Peyer's patch (tissue), 4 donors: ENCODE measurements at places on chromosomes 1 and 21.

- DNase-seq = no peak
Measured at GRCh38 chr1:93111561-93111960, 32.5 kb downstream of the MTF2 start.

DNA sequence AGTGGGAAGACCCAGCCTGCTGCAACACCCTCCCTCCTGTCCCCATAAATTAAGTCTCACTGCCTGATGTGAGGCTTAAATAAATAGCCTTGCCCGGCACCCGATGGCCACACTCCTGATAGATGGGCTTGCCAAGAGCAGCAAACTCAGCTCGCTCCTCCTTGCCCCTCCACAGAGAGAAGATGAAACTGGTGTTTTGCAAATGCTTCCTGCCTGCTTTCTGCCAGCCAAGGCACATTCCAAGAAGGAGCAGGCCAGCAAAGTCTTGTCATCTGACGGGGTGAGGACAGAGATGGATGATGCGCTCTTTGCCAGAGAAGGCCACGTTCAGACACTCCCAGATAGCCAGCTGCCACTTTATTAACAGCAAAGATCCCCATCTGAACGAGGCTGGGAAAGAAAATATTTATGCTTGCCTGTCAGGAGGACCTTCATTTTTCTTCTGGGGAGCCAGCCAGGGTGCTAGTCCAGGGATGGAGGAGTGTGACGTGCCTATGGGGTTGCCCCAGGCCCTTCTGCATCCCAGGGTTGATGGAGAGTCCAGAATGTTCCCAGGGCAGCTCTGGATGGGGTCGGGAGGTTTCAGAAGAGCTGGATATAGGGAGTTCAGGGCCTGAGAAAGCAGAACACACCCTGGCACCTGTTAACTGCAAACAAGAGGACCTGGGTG is 265.4 kb downstream of the FOXD2 start:
- DNase-seq = no peak

GRCh38 chr1:92441316-92441696 is 45.4 kb downstream of the GFI1 start:
- no peak for DNase-seq

GRCh38 chr1:162716123-162716522 is 74.4 kb upstream of the HSD17B7 start:
- no peak for DNase-seq

- no peak for DNase-seq
Measured at GRCh38 chr1:53525595-53525994, 66.4 kb downstream of the DMRTB1 start.

DNA sequence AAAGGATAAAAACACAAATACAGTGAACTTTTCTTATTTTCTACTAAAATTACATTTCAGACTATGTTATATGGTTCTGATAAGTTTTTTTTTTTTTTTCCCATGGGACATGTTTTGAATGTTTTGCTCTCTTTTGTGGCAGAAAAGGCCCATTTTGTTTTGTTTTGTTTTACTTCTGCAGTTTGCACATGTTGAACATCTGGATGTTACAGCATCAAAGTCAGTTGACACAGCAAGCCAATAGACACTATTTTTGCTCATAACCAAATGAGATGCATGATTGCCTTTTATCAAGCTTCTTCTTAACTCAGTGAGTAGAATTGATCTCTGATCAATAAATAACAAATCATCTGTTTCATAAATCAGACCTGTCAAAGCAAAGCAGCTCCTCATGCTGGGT is 904.2 kb downstream of the ADGRL2 start:
- no peak for DNase-seq

DNA sequence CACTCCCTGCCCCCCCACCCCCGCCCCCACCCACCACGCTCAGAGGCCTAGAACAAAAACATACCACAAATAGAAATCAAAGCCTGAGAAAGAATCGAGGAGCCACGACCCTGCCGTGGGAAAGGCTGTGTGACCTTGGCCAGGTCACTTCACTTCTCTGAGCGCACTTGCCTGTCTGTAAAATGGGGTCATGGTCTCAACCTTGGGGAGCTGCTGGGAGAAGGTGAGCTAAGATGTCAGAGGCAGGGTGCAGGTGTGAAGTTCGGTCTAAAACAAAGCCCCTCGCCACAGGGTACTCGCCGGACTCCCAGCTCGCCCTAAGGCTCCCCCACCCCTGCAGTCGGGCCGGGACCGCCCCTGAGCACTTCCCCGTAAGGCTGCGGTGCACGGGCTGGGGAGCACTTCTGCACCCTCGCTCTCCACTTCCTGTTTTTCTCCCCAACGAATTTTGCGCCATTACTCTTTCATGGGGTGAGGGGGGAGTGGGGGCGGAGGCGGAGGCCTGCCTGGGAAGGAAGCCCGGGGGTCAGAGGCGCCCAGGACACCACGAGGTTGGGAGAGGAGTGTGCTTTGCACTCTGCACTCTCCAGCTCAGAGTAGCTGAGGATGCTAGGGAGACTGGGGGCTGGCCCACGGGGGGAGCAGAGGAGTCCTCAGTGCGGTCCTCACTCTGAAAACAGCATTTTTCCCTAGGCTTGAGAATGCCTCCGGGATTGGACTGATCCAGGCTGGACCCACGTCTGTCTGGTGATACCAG is 21.9 kb upstream of the PIK3CD start:
- no peak for DNase-seq
